Right cardiac atrium (tissue), 5 donors: ENCODE measurements at places on chromosomes 4 and X. TPM values are rescaled to one million over a fixed set of nuclear protein-coding genes. Genes with fewer than 3 reads are reported as not detected.

DNA sequence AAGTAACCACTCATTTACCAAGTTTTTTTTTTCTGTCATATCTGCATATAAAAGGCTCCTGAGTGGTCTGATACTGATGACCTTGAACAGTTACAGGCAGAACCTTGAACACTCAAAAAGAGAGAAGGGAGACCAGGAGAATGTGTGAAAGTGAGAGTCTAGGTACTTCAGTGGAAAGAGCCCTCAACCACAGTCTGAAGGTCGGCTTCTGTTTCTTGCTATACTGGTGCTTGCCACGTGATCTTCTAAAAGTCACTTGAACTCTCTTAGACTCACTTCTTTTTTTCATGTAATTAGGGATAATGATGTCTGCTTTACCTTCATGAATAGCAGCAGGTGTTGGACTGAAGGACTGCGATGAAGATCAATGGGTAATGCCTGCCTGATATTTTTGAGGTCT is 22.8 kb downstream of the GABRB1 start:
- DNase-seq: no peak

DNA sequence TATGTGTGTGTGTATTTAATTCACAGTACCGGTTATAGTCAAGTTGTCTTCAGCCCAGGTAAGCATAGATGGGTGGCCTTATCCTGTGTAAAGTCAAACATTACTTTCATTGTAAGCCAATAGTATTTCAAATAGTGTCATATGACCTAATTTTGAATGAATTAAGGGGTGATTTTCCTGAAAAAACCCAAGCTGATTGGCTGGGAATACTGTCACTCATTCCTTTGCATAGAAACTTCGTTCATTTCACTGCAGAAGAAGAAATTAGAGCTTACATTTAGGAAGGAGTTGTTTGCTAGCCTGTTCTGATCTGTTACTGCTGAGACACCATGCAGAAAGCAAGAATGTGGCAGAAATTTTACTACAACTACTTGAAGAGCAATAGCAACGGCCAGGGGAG is 45.4 kb downstream of the SMARCAD1 start:
- DNase-seq: no peak

- no peak for DNase-seq
Observed at GRCh38 chr4:28357990-28358389, 1497.3 kb downstream of the STIM2 start.

The IBSP gene
- not detected for total RNA-seq
